ENCODE measurements at places on chromosomes 2 and 18. TPM values are rescaled to one million over a fixed set of nuclear protein-coding genes. Genes with fewer than 3 reads are reported as not detected.
A peak's percentile ranks its signal among the peaks of the same experiment; 100 is the strongest.

KCNG3 gene
- not detected for total RNA-seq

RGPD8 gene
- 26.6 TPM for total RNA-seq

PROKR1 gene
- 0.05 TPM for total RNA-seq

TLX2 gene
- total RNA-seq = not detected

GPR39 gene
- not detected for total RNA-seq

PRKAG3 gene
- not detected for total RNA-seq

HAAO gene
- 11.4 TPM for total RNA-seq

PRSS56 gene
- total RNA-seq = not detected

INPP5D gene
- total RNA-seq = 247 TPM

CD8B2 gene
- not detected for total RNA-seq

RAX gene
- total RNA-seq = not detected

QPCT gene
- 1.9 TPM for total RNA-seq

BMP10 gene
- total RNA-seq = not detected

GRCh38 chr2:23420840-23421476, 36.0 kb downstream of the KLHL29 start:
- H3K4me1 ChIP-seq = no peaks in the 10 kb centered on the region
- DNase-seq = no peak
- no peak overlapping the region for H3K4me3 ChIP-seq
- H3K36me3 ChIP-seq = no peaks in the 10 kb centered on the region

GRCh38 chr2:210517264-210517663, 39.1 kb upstream of the CPS1 start:
- no peak for DNase-seq
- H3K27ac ChIP-seq = no peak overlapping the region
- no peaks in the 10 kb centered on the region for H3K4me1 ChIP-seq
- H3K4me3 ChIP-seq = no peak overlapping the region
- no peaks in the 10 kb centered on the region for H3K36me3 ChIP-seq

- peaks cover 88% of the 10 kb centered on the region for H3K36me3 ChIP-seq
- no peak overlapping the region for H3K4me3 ChIP-seq
- H3K27me3 ChIP-seq = no peaks in the 10 kb centered on the region
- peaks cover 5% of the 10 kb centered on the region for H3K4me1 ChIP-seq
Measured at GRCh38 chr2:159828738-159829137, 30.7 kb upstream of the CD302 start.

GRCh38 chr2:12890481-12890991, 173.8 kb downstream of the TRIB2 start:
- H3K4me3 ChIP-seq = no peak overlapping the region
- H3K4me1 ChIP-seq = no peaks in the 10 kb centered on the region

GRCh38 chr2:188367164-188367563, 75.5 kb downstream of the GULP1 start:
- H3K4me3 ChIP-seq = no peak overlapping the region
- H3K4me1 ChIP-seq = no peaks in the 10 kb centered on the region
- no peaks in the 10 kb centered on the region for H3K27me3 ChIP-seq
- no peaks in the 10 kb centered on the region for H3K36me3 ChIP-seq
- no peak overlapping the region for H3K27ac ChIP-seq

DNA sequence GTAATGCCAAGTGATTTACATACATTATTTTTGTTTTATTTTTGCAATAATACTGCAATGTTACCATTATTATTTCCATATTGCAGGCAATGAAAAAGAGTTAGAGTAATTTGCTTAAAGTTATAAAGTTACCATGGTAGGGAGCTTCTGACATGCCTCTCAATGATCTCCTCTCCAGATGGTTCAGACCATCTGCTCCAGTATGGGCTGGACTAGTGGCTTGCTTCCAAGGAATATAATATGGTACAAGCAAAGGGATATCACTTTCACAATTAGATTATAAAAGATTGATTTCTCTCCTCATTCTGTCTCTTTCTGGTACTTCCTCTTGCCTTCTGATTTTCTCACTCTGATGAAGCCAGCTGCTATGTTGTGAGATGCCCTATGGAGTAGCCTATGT, 245.4 kb downstream of the INSIG2 start:
- no peak overlapping the region for H3K4me3 ChIP-seq
- H3K36me3 ChIP-seq = no peaks in the 10 kb centered on the region
- no peaks in the 10 kb centered on the region for H3K4me1 ChIP-seq
- peaks cover 4% of the 10 kb centered on the region for H3K27me3 ChIP-seq
- no peak overlapping the region for H3K27ac ChIP-seq

GRCh38 chr2:124092651-124093050, 67.6 kb downstream of the CNTNAP5 start:
- H3K27ac ChIP-seq = no peak overlapping the region
- no peaks in the 10 kb centered on the region for H3K27me3 ChIP-seq
- no peaks in the 10 kb centered on the region for H3K36me3 ChIP-seq
- no peak overlapping the region for H3K4me3 ChIP-seq

DNA sequence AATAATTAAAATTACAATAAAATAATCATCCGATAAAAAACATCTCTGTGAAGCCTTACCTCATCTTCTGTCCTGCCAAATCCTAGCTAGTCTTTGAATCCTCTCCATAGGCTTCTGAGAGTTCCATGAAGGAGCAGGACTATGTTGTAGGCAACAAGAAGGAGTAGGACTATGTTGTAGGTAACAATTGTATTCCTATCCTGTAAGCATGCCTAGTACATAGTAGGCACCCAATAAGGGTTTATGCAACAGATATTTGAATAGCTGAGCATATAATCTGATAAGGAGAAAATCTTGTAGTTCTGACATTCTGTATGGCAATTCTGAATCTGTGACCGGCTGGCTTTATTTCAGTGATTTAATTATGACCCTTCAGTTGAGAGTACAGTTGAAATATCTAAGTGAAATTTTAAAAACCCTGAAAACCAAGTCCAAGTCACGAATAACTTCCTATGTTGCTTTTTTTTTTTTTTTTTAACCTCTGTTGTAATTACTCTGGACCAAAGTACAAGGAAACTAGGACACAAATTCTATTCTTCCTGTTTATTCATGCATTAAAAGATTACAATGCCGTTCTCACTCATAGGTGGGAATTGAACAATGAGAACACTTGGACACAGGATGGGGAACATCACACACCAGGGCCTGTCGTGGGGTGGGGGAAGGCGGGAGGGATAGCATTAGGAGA, 27.8 kb downstream of the VWA3B start:
- H3K4me1 ChIP-seq = no peaks in the 10 kb centered on the region
- no peaks in the 10 kb centered on the region for H3K36me3 ChIP-seq
- no peak overlapping the region for H3K27ac ChIP-seq
- H3K27me3 ChIP-seq = no peaks in the 10 kb centered on the region

DNA sequence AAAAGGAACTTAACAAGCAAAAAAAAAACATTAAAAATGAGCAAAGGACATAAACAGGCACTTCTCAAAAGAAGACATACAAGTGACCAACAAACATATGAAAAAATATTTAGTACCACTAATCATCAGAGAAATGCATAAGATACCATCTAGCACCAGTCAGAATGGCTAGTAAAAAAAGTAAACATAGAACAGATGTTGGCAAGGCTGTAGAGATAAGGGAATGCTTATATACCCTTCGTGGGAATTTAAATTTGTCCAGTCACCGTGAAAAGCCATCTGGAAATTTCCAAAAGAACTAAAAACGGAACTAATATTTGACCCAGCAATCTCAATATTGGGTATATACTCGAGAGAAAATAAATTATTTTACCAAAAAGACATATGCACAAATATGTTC, 1751.3 kb upstream of the LRRTM1 start:
- no peaks in the 10 kb centered on the region for H3K36me3 ChIP-seq
- no peak overlapping the region for H3K4me3 ChIP-seq
- no peak for DNase-seq
- H3K4me1 ChIP-seq = no peaks in the 10 kb centered on the region
- H3K27me3 ChIP-seq = no peaks in the 10 kb centered on the region
- H3K27ac ChIP-seq = no peak overlapping the region

- peaks cover 4% of the 10 kb centered on the region for H3K36me3 ChIP-seq
- H3K27ac ChIP-seq = peak overlapping the region; percentile 80
- H3K27me3 ChIP-seq = no peaks in the 10 kb centered on the region
- peak overlapping the region; percentile 30 for H3K4me3 ChIP-seq
- peak; percentile 18 for DNase-seq
- peaks cover 29% of the 10 kb centered on the region for H3K4me1 ChIP-seq
Measured at GRCh38 chr18:32048507-32049091, 30.0 kb downstream of the RNF125 start.

DNA sequence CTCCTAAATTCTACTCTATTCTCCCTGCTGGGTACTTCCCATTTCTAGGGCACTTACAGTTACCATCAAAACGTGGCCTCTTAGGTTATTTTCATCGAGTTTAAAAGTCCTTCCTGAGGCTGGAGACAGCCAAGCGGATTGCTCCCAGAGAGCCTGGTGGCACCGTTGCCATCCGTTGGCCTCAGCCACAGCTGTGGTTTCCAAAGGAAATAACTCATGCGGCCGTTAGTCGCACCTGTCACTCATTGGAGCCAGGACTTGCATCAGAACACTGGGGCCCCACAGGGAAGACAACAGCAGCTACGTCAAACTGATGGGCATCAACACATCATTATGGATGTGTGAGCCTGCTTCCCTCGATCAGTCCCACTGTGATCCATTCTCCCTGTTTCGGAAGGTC, 453.4 kb downstream of the BCL11A start:
- H3K4me3 ChIP-seq = no peak overlapping the region
- no peak overlapping the region for H3K27ac ChIP-seq
- no peak for DNase-seq
- no peaks in the 10 kb centered on the region for H3K27me3 ChIP-seq

GRCh38 chr18:33605250-33605649, 27.2 kb downstream of the ASXL3 start:
- no peaks in the 10 kb centered on the region for H3K27me3 ChIP-seq
- H3K4me1 ChIP-seq = no peaks in the 10 kb centered on the region
- H3K4me3 ChIP-seq = no peak overlapping the region
- no peaks in the 10 kb centered on the region for H3K36me3 ChIP-seq
- DNase-seq = no peak

GRCh38 chr18:77765468-77765867, 515.8 kb downstream of the GALR1 start:
- no peak for DNase-seq
- H3K36me3 ChIP-seq = no peaks in the 10 kb centered on the region
- peaks cover 4% of the 10 kb centered on the region for H3K4me1 ChIP-seq
- no peak overlapping the region for H3K27ac ChIP-seq
- no peak overlapping the region for H3K4me3 ChIP-seq

GRCh38 chr18:73688161-73688560, 459.5 kb downstream of the FBXO15 start:
- H3K36me3 ChIP-seq = no peaks in the 10 kb centered on the region
- no peak for DNase-seq
- H3K4me1 ChIP-seq = peaks cover 5% of the 10 kb centered on the region
- H3K27ac ChIP-seq = no peak overlapping the region
- H3K4me3 ChIP-seq = no peak overlapping the region

DNA sequence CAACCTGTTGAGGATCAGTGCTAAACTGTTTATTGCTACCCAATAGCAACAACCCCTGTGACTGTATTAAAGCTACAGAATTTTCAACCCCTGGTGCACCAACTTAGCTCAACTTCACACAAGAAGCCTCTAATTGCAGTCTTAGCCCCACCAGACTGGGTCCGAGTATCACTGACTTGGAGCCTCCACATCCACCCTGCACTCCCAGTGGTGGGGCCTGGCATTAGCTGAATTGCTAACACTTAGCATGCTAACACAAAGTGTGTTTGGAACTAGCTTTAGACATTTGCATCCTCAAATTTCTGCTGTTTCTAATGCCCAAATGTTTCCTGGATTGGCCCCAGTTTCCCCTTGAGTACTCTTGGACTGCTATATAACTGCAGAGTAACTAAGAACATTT, 298.6 kb downstream of the AGPS start:
- H3K27ac ChIP-seq = no peak overlapping the region
- no peaks in the 10 kb centered on the region for H3K36me3 ChIP-seq
- no peak for DNase-seq
